Stimulated activated CD4-positive, alpha-beta T cell treated with anti-CD3 and anti-CD28 coated beads, Interleukin-4, amount 100 ng/mL, for 48 hours (primary cell): ENCODE measurements at places on chromosomes 7 and 10.

- DNase-seq, result no peak
Observed at GRCh38 chr10:74096777-74097176, 53.9 kb downstream of the AP3M1 start.

GRCh38 chr10:2874963-2875362, 192.4 kb upstream of the PFKP start:
- no peak for DNase-seq

DNA sequence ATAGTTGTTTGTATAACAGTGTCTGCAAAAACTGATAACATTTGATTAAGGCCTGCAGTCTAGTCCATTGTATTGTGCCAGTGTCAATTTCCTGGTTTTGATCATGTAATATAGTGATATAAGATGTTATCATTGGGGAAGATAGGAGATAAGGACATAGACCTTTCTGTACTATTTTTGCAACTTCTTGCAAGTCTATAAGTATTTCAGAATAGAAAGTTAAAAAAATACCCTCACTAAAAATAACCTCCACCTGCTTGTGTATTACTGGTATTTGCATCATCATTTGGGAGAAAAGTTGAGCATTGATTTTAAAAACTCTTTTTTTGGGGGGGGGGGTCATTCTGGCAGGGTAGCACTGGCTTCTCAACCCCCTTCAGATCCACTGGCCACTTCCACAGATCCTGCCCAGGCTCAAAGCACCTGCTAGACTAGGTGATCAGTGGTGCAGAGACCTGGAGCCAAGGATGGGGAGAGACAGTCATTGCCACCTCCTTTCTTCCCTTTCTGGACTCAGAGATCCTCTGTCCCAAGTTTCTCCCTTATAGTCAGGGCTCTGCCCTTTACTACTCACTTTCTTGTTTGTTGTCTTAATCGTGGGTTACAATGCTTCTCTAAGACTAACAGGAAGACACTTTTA, 103.0 kb downstream of the RBM20 start:
- no peak for DNase-seq

DNA sequence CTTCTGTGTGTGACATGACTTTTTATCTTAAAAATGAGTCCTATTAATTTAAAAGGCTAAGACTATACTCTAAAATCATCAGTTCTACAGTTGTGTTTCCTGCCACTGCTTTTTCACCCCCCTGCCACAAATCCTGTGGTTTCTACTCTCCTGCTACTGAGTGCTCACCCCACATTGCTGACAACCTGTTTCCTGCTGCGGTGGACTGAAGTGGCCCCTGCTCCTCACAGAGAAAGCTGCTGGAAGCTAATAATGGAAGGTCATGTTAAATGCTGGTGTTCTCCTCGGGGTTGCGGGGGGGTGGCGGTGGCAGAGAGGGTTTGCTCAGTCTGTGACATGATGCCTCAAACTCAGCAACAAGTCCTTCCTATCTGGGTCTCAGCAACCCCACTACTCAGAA, 113.2 kb upstream of the INHBA start:
- no peak for DNase-seq

GRCh38 chr7:148515728-148516695, 74.6 kb upstream of the C7orf33 start:
- no peak for DNase-seq

GRCh38 chr7:105583061-105583460, 1.8 kb upstream of the EFCAB10 start:
- DNase-seq, result no peak

GRCh38 chr7:150949564-150949963, 28.6 kb downstream of the KCNH2 start:
- no peak for DNase-seq

- no peak for DNase-seq
Observed at GRCh38 chr10:74320717-74321116, 169.7 kb downstream of the ADK start.

- DNase-seq, result no peak
Observed at GRCh38 chr10:49010295-49010694, 70.7 kb upstream of the LRRC18 start.
